ENCODE measurements at places on chromosomes 3 and 15. TPM values are rescaled to one million over a fixed set of nuclear protein-coding genes. Genes with fewer than 3 reads are reported as not detected.

Gene PLSCR2
- total RNA-seq, result not detected

Gene SNAP23
- total RNA-seq, result 55.2 TPM

- no peaks in the 10 kb centered on the region for H3K4me1 ChIP-seq
- no peak overlapping the region for H3K27ac ChIP-seq
- H3K36me3 ChIP-seq, result peaks cover 27% of the 10 kb centered on the region
- no peaks in the 10 kb centered on the region for H3K27me3 ChIP-seq
- no peak overlapping the region for H3K4me3 ChIP-seq
- no peak for DNase-seq
These were observed 47.6 kb downstream of the TMCC1 start for GRCh38 chr3:129845956-129846355.

DNA sequence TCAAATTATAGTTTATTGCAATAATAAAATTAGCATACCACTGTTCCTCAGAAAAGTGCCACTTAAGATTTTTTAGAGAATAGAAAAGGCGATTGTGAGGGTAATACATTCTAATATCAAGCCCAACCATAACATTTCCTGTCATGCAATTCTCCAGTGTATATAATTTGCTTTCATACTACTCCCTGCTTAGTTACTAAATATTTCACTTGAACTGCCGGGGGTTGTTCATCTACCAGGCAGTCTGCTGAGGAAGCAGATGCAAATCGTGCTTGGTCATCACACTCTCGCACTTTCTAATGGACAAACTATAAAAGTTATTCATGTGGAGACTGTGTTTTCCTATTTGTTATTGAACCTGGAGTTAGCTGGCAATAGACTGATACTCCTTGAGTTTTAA lies 645.6 kb upstream of the CBLB start:
- H3K36me3 ChIP-seq, result no peaks in the 10 kb centered on the region
- H3K27me3 ChIP-seq, result no peaks in the 10 kb centered on the region
- no peak overlapping the region for H3K27ac ChIP-seq
- H3K4me1 ChIP-seq, result no peaks in the 10 kb centered on the region
- H3K4me3 ChIP-seq, result no peak overlapping the region

- no peaks in the 10 kb centered on the region for H3K27me3 ChIP-seq
- H3K4me1 ChIP-seq, result no peaks in the 10 kb centered on the region
These were observed 26.6 kb upstream of the HES1 start for GRCh38 chr3:194109192-194109863.

GRCh38 chr3:69539134-69539533 lies 153.2 kb upstream of the FRMD4B start:
- no peak overlapping the region for H3K27ac ChIP-seq
- H3K36me3 ChIP-seq, result no peaks in the 10 kb centered on the region
- no peak overlapping the region for H3K4me3 ChIP-seq
- no peaks in the 10 kb centered on the region for H3K4me1 ChIP-seq
- peaks cover 3% of the 10 kb centered on the region for H3K27me3 ChIP-seq

All from H9 (cell line).